ENCODE measurements at places on chromosomes 5 and 9.

GRCh38 chr9:76667521-76667957, 96.7 kb upstream of the PCA3 start:
- no peak for DNase-seq

DNA sequence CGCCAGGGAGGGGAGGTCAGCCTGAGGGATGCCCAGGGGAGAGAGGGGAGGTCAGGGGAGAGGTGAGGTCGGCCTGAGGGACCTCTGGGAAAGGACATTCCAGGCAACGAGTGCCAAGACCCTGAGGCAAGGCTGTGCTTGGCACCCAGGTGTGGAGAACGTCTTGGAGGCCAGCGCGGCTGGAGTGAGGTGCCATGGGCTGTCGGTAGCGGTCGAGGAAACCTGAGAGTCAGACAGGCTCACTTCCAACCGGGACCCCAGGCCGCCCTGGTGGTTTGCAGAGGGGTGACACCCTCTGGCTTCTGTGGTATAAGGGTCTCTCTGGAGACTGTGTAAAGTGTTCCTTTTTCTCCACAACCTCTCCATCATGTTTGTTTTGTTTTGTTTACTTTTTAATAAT, 82.9 kb downstream of the CACNA1B start:
- no peak for DNase-seq

GRCh38 chr5:6527749-6528455, 79.2 kb downstream of the UBE2QL1 start:
- no peak for DNase-seq

DNA sequence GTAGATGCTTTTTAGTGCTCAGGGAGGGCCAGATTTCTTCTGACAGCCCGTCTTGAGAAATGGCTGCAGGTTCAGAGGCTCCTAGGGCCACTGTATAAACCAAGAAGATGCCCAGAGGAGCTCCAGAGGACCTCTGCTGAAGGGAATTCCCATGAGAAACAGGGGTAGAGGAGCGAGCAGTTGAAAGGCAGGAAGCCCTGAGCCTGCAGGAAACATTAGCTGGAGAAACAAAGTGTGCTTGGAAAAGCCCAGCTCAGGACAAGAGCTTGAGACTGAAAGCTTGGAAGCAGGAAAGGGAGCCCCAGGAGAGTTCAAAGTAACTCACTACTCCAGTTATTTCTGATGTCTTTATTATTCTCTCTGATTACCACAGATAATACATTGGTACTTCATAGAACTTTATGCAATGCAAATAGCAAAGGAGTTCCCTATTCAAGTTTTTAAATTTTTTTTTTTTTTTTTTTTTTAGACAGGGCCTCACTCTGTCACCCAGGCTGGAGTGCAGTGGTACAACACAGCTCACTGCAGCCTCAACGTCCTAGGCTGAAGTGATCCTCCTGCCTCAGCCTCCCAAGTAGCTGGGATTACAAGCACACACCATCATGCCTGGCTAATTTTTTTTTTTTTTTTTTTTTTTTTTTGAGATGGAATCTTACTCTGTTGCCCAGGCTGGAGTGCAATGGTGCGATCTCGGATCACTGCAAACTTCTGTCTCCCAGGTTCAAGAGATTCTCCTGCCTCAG, 16.5 kb downstream of the HBEGF start:
- no peak for DNase-seq

- DNase-seq, result no peak
Observed at GRCh38 chr5:120388016-120388781, 75.9 kb upstream of the PRR16 start.

DNA sequence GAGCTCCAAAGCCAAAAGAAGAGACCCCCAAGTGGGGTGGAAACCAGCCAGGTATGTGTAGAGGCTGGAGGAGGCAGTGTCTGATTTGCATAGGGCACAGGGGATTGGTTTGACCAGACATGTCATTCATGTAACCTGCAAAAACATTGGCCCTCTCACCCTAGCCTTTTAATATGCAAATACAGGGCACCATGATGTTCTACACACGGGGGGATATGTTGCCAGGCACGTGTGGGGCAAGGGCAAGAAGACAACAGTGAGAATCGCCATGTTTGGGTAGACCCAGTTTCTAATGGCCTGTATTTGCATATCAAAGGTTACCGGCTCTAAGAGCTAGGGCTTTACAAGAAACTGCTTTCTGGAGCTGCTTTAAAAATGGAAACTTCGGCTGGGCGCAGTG, 208.9 kb downstream of the GOLPH3 start:
- no peak for DNase-seq

DNA sequence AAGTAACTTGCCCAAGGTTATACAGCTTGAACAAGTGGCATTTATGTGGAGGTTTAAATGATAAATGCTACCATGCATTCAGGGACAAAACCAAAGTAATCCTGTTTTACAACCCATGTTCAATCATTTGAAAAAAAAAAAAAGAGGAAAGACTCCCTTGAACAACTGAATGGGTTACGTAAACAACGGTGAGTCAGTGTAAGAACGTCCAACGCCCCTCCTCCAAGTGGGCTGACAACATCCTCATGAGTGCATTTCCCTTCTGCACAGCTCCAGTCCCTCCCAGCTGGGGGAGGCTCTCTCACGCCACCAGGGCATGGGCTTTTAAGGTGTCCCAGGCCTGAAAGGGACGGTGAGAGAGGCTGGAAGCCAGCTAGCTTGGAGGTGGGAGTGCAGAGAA, 90.0 kb downstream of the PRRT1B start:
- no peak for DNase-seq

DNA sequence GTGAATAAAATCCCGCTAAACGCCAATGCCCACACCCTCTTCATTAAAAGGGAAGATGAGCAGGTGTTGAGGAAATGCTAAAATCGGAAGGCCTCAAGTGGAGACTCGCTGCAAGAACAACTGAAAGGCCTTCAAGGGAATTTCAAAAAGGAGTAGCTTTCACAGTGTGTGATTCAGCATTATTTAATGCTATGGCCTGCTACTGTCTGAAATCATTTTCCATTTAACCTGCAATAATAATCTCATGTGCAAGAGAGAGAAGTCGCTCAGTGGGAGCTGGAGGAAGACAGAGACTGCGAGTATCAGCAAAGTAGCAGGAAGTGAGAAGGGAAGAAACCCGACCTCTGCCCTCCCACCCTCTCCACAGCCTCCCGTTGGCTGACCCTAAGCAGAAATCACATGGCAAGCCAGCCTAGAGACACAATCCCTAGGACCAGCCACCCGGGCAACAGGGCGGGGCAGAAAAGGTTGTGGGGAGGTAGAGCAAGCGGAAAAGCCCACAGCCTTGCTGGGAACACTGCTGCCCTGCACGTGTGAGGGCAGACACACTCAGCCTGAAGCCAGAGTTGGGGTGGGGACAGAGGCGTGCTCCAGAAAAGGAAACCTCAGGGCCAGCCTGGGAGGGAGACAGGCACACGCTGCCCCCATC, 39.9 kb upstream of the CTSL start:
- no peak for DNase-seq

GRCh38 chr5:146208916-146209522, 5.6 kb downstream of the RBM27 start:
- DNase-seq, result no peak

- DNase-seq, result no peak
Observed at GRCh38 chr9:121453232-121453892, 46.3 kb downstream of the GGTA1 start.

DNA sequence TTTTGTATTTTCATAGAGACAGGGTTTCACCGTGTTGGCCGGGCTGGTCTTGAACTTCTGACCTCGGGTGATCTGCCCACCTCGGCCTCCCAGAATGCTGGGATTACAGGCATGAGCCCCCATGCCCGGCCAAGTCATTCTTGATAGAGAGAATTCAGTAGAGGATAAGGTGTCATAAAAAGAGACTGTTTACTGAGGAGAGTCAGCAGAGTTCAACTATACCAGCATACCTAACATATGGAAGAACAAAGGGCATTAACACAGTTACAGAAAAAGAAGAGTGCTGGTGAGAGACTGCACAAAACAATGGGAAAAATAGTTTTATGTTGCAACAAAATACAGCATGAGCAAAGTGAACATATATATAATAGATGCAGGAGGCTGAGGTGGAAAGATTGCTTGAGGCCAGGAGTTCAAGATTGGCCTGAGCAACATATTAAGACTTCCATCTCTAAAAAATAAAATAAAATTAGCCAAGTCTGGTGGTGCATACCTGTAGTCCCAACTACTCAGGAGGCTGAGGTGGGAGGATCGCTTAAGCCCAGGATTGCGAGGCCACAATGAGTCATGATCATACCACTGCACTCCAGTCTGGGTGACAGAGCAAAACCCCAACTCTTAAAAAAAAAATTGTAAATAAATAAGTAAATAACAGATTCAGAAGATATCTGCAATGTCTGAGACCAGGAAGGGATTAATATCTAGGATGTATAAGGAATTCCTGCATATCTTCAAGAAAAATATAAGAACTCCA, 19.5 kb downstream of the B4GALT1 start:
- DNase-seq, result no peak
